Ureter (tissue), 1 donor: ENCODE measurements at places on chromosomes 1 and 21. TPM values are rescaled to one million over a fixed set of nuclear protein-coding genes. Genes with fewer than 3 reads are reported as not detected.

GRCh38 chr1:118692143-118692542, 296.0 kb downstream of the TBX15 start:
- no peak for DNase-seq

GRCh38 chr1:171985639-171986038, 144.3 kb downstream of the DNM3 start:
- DNase-seq: no peak

- no peak for DNase-seq
These were observed 172.9 kb upstream of the RUNX1 start for GRCh38 chr21:35222021-35222420.

Gene NMNAT2
- total RNA-seq: 0.99 TPM

DNA sequence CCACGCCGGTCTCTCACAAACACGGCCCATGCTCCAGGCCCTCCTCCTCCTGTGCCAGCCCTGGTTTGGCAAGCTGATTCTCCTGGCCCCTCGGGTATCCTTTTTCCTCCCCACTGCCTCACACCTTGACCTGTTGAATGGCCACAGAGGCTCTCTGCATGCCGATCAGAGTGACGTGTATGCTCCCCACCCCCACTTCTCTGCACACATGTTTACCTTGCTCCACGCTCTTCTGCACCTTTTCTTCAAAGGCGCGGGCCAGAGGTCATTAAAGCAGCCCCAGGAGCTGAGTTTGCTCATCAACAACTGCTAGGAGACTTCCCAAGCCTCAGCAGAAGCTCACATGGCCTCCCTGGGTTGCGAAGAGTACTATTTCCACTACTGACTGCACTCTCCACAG, 139.3 kb upstream of the EDN2 start:
- DNase-seq: peak; percentile 34

- DNase-seq: no peak
These were observed 215.1 kb downstream of the PTPRU start for GRCh38 chr1:29451368-29451892.

GRCh38 chr1:223228931-223229528, 86.0 kb upstream of the TLR5 start:
- no peak for DNase-seq

GRCh38 chr1:112956544-112957132, 642 bp upstream of the SLC16A1 start:
- DNase-seq: no peak

Gene LRRC39
- total RNA-seq: 1.8 TPM
